Stimulated activated CD4-positive, alpha-beta T cell treated with anti-CD3 and anti-CD28 coated beads, Interleukin-4, amount 100 ng/mL, for 24 hours (primary cell): ENCODE measurements at places on chromosomes 5 and 9.

DNA sequence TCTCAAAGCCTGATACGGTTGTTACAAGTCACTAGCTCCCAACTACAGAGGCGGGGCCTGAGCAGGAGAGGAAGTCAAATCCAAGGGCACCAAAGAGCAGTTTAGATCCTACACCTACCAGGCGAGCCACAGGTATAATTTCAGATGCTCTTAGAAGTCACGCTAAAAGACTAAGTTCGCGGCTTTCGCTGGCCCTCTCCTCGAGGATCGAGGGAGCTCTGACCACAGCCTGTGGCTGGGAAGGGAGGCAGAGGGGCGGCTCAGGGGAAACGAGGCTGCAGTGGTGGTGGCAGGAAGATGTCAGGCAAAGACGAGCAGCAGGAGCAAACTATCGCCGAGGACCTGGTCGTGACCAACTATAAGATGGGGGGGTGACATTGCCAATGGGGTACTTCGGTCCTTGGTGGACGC lies 48.6 kb downstream of the SEMA4D start:
- DNase-seq = peak; percentile 3

- no peak for DNase-seq
Observed at GRCh38 chr5:131393498-131393968, 129.7 kb downstream of the CDC42SE2 start.

- DNase-seq = no peak
Observed at GRCh38 chr5:75951716-75952115, 131.5 kb upstream of the SV2C start.

DNA sequence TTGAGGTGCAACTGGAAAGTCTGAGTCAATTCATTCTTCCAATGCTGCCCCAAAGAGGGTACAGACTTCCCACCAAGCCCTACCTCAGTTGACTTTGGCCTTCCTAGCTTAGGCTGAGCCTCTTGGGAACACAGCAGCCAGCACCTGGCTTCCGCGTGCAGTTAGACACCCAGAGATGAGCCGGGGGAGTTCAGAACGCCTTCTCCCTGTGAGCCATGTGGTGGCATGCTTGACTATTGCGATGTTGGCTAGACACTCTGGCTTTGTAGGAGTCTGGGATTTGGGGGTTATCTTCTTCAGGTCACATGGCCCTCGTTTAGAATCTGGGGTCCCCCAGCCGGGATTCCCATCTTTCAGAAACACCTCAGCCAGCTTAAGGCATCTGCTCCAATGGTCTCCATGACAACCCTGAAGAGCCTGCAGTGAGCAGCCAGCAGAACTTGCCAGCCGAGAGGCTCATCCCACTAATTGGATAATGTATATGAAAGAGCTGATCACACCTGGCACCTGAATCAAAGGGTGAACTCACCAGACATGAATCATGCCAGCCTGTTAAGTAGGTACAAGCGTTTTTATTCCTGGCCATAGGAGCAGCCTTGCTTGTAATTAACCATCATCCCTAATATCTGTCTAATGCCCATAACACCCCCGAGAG lies 167.5 kb downstream of the SYK start:
- no peak for DNase-seq

DNA sequence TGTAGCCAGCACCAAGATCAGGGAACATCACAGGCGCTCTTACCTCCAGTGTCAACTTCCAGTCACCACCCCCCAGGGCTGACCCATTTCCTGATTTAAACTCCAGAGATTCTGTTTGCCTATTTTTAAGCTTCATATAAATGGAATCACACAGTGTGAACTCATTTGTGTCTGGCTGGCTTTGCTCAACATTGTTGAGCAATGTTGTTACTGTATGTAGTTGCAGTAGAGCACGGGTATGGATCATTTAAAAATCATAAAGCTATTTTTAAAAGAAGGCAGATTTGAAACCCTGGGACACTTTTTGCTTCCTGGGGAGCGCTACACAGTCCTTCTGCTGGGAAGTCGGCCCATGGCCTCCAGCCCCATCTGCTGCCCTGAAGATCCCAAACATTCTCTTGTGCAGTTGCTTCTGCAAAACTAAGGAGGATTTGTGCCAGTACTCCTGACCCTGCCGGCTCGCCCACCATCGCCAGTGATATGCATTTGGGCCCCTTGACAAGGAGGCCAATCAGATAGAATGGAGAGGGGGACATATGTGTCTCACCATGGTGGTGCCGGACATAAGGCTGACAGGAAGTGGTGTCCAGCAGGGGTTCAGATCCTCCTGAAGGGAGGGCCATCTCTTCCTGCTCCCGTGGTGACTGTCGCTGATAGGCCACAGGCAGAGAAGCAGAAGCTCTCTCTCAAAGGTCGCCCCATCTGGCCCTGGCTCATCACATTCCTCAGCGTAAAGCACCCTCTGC lies 13.3 kb downstream of the DCANP1 start:
- no peak for DNase-seq

DNA sequence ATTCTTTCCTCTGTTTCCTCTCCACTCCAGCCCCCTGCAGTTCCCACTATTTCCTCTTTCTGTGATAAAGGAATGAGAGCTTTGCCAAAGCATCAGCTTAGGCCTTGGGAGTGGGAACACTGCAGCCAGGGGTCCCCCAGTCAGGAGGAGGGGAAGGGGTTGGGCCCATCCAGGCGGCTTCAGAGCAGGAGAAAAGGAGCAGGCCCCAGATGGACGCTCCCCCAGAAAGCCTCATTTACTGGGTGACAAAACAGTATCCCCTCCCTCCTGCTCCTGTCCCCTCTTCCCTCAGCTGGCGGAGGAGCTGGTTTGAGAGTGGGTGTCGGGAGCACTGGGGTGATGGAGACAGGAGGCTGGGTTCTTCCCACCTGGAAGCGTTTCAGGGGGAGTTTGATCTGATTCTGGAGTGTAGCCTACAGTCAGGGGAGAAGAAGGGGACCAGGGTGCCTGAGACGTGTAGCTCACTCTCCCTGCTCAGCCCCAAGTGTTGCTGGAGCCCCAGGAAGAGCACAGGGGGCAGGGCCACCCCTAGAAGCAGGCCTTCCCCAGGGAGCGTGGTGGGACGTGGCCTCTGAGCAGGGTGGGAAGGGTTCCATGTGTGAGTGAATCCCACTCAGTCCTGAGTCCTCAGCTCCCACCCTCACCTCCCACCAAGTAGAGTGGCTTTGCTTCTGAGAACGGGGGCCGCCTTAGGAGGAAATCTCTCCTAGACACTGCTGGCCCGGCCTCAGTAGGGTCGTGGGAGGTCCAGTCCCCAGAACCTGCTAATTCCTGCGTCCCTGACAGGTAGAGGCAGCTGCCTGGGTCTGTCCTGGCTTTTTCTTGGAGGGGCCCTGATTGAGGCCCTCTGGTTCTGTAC lies 173.1 kb downstream of the CACNA1B start:
- no peak for DNase-seq

DNA sequence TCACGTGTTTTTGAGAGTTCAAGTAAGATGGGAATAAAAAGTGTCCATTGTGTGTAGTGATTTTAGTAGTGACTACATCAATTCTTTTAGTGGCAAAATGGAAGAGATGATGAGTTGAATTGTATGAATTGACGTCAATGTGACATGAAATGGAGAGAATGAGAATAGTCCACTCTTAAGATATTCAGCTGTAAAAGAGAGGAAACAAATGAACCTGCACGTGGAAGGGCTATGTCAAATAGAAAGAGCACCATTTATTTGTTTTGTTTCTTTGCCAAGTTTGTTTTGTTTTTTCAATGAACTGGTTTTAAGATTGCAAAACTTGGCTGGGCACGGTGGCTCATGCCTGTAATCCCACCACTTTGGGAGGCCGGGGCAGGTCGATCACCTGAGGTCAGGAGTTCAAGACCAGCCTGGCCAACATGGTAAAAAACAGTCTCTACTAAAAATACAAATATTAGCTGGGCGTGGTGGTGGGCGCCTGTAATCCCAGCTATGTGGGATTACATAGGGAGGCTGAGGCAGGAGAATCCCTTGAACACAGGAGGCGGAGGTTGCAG lies 453.8 kb downstream of the TAF11L14 start:
- DNase-seq = no peak

- no peak for DNase-seq
Observed at GRCh38 chr5:86757824-86758223, 140.1 kb downstream of the COX7C start.

DNA sequence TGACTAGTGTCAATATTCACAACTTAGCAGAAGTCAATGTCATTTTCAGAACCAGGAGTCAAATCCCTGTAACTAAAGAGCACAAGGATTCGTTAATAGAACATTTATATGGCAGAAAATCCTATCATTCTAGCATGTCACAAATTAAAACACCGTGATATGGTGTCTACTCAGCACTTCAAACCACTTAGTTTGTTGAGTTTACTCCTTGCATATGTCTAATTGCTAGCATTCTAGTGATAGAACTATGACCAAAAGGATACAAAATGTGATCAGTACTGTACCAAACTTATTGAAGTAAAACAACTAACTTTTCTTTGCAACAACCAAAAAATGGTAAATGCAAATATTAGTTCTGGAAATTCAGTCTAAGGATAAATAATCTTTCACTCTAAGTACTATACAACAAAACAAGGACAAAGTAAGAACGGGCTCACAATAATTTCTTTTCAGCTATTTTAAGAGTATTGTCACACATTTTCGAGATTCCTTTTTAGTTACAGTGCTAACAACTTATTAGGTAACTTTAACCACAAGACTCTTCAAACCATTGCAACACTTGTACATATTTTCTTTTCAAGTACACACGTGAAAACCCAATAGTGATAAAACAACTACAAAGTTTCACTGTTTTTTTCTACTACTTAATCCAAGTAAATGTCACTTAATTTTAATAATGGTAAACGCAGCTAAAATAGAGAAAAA lies 845.2 kb upstream of the CDH10 start:
- no peak for DNase-seq

GRCh38 chr5:68243681-68244080 lies 28.1 kb downstream of the PIK3R1 start:
- no peak for DNase-seq

DNA sequence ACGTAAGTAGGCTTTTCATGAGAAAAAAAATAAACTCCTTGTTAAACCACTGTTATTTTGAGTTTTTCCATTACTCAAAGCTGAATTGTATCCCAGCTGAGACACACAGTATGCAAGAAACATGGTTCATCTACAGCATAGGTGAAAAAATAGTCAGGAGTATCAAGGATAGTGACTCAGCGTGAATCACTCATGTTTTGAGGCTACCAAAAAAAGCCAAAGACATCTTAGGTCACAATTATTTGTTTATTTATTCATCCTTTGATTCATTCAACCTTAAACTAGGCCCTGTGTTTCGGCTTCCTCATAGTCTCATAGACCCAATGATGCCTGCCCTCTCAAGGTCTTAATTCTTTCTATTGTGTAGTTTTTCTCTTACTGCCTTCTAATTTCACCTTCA lies 32.9 kb upstream of the STX17 start:
- DNase-seq = no peak

DNA sequence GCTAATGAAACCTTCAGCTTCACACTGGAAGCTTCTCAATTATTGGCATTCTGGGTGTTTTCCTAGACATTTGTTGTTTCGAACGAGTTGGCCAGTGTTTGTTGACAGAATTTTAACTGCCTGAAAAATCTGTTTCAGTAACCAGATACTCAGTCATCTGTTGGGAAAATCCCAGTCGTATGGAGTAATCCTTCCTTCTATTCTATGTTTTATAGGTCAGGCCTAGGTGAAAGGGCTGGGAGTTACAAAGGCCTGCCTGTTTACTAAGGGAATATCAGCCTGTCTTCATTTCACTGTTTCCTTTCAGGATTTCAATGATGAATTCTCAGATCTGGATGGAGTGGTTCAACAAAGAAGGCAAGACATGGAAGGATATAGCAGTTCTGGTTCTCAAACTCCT lies 59.9 kb downstream of the GRAMD2B start:
- no peak for DNase-seq

GRCh38 chr5:135451581-135452320 lies 400 bp downstream of the TIFAB start:
- DNase-seq = no peak

- peak; percentile 43 for DNase-seq
Observed at GRCh38 chr5:181217803-181218062, 5.3 kb upstream of the TRIM41 start.

GRCh38 chr9:133342570-133342969 lies 5.4 kb downstream of the MED22 start:
- DNase-seq = no peak

DNA sequence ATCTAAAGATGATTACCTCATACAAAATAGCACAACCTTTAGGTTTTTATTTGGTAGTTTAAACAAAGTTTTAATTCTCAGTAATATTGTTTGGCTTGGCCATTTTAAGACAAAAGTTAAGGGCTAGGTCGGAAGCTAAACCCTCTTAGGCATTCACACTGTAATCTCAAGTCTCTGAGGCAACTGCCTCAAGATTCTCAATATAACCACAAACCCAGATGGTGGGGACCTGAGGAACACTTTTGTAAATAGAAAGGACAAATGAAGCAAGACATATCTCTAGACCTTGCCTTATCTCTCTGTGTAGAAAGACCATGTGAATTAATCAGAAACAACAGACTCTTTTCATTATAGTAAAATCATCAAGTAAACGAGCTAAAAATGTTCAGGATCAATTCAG lies 500.2 kb upstream of the CDH6 start:
- no peak for DNase-seq

DNA sequence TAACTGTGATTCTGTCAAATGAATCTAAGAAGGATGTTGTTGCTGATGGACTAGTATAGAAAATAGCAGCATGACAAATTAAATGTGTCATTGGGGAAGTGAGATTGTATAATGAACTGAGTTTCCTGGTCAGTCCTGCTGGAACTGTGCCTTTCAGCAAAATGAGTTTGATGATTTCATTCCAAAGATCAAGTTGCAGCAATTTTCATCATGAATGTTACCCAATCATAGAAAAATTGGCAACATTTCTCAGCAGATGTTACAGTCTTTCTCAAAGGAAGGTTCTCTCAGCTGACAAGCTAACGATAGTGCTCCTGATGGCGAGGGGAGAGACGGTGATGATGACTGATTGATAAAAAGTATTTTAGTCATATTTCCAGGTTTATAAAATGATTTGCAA lies 10.7 kb downstream of the PCDHAC2 start:
- DNase-seq = no peak

- DNase-seq = no peak
Observed at GRCh38 chr5:40334242-40334635, 345.5 kb upstream of the PTGER4 start.

DNA sequence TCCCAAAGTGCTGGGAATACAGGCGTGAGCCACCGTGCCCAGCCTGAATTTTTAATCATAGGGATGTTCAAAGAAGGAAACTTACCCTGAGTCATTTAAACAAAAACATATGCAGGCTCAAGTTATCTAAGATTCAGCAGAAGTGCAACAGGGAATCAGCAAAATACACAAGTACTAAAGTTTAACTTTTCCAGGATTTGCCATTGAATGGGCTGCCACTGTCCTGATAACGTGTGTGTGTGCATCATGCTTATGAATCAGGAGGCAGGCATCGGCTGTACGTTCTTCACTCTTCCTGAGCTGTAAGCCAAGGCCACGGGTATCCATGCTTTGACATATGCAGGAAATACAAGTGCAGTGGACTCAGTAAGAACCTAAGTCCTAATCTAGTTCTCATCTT lies 48.8 kb upstream of the FST start:
- DNase-seq = no peak

- no peak for DNase-seq
Observed at GRCh38 chr5:135222771-135223170, 176.3 kb downstream of the MACROH2A1 start.
